Left renal pelvis (tissue), 4 donors: ENCODE measurements at places on chromosomes 2 and 18.

DNA sequence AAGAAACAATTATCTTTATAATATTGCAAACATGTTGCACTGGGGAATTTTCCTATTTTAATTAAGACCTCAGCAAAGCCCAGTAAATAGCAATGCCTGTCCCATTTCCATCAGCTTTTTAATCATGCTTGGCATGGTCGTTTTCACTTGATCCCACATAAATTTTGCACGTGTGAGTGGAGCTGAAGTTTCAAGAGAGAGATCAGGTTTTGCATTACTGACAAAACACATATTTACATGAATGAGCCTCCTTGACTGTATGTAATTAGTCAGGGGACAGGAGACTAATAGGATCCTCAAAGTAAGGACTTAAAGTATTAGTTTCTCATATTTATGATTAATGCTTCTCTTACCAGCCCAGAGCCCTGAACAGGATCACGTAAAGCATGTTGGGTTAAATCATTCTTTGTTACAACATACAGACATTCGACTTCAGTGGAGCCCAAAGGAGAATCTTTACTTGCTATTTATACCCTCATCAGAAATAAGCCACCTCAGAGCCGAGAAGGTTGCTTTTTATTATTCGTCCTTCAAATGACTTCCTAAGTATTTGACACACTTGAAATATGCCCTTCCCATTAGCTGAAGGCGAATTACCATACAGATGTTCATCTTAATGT lies 711.3 kb downstream of the GALR1 start:
- no peak for DNase-seq

DNA sequence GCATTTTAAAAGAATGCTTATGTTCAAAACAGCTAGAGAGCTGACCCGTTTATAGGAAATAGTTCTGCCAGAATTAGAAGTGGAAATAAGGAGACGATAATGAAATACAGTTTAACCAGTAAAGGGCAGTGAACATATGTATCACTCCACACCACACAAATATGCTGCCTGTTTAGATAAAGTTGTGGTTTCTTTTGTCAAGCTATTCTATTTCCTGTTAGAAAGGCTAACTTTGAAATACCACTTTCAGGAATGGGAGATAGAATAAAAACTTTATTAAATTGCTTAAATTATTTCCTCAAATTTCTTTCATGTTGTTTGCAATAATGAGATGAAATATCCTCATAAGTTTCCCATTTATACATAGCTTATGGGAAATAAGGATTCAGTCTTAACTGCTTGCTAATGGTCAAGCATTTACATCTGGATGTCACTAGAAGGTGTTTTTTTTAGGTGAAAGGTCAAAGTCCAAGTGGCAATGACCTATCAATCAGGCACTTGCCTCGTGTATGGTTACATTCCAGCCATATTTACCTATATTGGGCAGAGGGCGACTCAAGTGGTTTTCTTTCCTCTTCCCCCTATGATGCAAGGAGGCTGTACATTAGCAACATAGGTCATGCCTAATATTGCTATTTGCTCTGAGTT lies 148.9 kb downstream of the ZEB2 start:
- DNase-seq: no peak

DNA sequence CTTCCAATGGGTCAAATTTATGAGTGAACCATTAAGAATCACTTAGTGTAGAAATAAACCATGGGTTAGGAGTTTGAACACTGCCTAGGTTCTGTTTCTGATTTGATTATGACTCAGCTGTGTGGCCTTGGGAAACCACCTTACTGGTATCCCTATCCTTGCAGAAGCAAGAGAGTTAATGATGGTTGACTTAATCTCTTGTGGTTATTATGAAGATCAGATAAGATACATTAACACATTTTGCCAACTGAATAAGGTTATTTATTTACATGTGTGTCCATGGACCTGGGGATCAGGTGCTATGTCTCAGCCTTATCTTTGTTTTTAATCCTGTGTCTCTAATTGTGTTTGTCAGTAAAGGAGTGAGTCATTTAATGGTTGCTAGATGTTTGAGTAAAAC lies 5.4 kb upstream of the KCNJ13 start:
- DNase-seq: no peak

GRCh38 chr18:75108579-75109318 lies 100.2 kb downstream of the PTGR3 start:
- no peak for DNase-seq

DNA sequence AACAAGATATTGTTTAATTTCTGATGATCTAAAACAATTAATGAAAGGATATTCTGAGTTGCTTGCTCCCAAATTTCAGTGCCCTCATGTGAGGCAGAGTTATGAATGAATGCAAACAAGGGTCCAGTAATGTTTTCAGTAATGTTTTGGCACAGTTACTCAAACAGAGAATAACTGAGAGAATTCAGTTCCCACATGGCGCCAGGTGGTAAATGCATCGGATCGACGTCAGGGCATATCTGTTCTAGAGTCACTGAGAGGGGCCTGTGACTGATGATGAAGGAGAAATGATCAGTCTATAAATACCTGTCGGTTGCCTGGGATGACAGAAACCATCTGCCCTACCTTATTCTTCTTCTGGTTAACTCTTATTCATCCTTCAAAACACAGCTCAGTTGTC lies 81.4 kb downstream of the KCNS3 start:
- DNase-seq: no peak

DNA sequence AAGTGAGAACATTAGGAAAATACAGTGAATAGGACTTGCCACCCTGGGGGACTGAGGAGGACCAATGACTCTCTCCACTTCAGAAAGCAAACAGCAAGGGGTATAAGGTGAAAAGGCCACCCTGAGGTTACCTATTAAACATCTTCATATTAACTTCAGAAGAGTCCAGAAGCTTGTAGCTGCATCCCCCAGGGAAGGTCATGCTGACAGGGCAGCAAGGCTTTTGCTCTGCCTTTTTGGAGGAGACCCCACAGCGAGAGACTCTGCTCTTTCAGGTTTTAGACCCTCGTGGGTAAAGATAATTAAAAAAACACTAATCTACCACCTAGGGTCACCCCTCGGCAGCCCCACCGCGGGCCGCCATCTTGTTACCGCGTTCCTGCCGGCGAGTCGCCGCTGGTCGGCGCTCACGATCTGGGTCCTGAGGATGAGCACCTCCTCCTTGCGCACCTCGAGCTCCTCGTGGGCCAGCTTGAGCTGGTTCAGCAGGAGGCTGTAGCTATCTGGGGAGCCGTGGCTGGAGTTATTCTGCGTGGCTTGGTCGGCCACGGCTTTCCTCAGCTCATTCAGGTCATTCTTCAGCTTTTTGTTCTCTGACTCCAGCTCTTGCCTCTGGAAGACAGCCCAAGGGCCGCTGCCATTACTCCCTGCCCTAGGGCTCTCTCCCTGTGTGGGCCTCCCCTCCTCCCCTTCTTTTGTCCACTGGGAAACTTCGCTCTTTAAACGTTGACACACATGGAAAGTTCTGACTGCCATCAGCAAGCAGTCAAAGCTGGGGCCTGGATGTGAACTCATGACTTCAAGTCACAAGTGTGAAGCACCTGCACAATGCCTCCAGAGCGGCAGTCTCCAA lies 50.7 kb upstream of the ACAA2 start:
- no peak for DNase-seq

DNA sequence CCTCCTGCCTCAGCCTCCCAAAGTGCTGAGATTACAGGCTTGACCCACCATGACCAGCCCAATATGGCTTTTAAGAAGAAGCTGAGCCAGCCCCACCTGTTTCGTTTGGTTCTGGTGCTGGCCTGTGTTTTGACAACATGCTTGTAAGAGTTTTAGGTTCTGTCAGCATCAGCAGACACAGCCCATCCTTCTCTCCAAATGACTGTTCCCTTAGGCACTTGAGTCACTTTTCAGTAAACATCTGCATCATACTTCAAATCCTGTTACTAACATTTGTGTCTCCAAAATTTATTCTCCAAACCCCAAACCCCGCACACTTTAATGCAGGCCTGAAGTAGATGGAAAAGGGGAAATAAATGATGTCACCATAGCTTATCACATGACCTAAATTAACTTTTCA lies 1118.5 kb downstream of the TSN start:
- DNase-seq: no peak

DNA sequence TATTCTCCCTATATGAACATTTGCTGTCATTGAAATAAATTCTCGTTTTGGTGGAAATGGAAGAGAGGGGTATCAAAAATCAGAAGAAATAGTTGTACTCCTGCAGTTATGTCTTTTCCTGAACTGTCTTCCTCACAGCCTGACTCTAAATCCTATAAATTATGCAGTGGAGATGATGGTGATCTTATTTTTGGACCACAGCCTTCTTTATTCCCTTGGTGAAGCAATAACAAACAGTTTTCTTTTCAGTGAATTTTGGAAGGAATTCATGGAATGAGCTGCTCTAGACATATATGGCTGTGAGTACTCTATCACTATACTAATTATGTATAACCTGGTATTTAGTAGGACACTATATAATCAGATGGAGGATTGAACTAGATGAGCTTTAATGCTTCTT lies 1.7 kb upstream of the SLC25A12 start:
- no peak for DNase-seq

GRCh38 chr2:16493788-16494187 lies 171.8 kb downstream of the CYRIA start:
- no peak for DNase-seq

DNA sequence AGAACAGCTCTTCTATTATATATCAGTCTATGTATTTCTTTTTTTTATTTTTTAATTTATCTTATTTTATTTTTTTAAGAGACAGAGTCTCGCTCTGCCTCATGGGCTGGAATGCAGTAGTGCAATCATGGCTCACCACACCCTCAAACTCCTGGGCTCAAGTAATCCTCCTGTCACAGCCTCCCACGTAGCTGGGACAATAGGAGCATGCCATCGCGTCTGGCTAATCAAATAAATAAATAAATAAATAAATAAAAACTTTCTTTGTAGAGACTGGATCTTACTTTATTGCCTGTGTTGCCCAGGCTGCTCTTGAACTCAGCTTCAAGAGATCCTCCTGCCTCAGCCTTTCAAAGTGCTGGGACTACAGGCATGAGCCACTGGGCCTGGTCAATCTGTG lies 117.0 kb downstream of the RBMS1 start:
- DNase-seq: no peak

GRCh38 chr2:241999184-241999583 lies 129.7 kb downstream of the RTP5 start:
- no peak for DNase-seq

DNA sequence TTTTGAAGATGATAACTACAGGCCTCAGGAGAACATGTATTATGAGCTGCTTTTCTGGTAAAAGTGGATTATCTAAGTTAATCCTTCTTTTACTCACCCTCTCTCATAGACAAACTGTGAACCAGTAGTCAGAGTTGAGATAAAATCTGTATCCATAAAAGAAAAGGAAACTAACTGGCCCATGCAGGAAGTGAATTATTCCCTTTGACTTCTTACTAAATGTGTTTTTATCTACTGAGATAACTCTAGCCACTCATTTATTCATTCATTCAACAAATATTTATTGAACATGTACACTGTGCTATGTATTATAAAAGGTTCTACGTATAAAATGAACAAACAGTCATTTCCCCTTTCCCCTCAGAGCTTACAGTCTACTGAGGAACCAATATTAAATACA lies 10.0 kb downstream of the WDR35 start:
- no peak for DNase-seq

DNA sequence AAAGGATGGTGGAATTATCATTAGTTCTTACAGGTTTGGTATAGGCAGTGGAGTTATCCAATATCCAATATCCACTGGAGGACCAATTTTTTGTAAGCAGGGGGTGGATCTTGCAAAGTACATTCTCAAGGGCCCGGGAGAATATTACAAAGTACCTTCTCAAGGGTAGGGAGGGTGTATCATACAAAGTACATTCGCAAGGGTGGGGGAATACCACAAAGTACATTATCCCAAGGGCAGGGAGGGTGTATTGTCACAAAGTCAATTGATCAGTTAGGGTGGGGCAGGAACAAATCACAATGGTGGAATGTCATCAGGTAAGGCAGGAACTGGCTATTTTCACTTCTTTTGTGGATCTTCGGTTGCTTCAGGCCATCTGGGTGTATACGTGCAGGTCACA lies 55.3 kb upstream of the TMEM87B start:
- DNase-seq: no peak

DNA sequence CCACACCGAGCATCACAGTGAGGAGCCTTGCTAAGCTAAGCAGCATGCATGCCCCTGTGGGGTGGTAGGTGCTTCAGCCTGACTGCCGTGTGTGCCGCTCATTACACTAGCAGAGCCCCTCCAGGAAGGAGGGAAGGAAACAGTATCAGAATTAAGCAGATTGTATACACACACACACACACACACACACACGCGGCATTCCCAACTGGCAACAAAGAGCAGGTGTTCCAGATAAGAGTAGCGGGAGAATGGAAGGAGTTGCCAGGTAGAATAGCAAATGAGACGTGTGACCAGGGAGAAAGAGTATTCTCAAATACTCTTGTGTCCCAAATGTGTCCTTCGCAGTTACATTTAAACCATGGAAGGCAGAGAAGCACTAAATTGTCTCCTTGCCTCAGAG lies 47.6 kb upstream of the TTC39C start:
- DNase-seq: no peak

DNA sequence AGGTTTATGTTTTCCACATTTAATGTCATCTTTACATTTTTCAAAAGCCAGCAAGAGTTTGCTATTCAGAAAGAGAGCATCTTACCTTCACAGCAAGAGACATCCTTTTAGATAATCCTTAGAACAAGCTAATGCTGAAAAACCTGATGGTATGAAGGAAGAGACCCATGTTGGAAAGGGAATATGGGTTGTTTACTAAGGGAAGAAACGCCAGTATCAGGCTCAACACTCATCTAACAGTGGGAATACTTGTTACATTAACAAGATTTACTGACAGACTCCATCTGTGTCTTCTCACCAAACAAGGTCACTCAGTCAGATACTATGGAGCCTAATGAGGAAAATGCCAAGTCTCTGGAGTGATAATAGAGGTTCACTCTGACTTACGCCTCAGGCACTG lies 1474.1 kb upstream of the SLC39A10 start:
- DNase-seq: no peak

GRCh38 chr2:189633392-189633811 lies 27.9 kb upstream of the ASNSD1 start:
- no peak for DNase-seq

DNA sequence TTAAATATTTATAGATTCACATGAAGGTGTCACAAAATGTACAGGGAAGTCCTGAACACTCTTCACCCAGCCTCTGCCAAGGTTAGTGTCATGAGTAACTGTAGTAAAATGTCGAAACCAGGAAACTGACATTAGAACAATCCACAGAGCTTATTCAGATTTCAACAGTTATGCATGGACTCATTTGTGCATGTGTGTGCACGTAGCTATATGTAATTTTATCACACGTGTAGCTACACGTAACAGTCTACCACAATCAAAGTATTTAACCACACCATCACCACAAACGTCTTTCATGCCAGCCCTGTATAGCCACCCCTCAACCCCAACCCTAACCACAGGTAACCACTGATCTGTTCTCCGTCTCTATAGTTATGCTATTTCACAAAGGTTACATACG lies 211.7 kb upstream of the REV1 start:
- no peak for DNase-seq

GRCh38 chr2:88808083-88808482 lies 116.6 kb downstream of the RPIA start:
- no peak for DNase-seq
